BJ (cell line): ENCODE measurements at places on chromosomes 3 and 15. TPM values are rescaled to one million over a fixed set of nuclear protein-coding genes. Genes with fewer than 3 reads are reported as not detected.

DNA sequence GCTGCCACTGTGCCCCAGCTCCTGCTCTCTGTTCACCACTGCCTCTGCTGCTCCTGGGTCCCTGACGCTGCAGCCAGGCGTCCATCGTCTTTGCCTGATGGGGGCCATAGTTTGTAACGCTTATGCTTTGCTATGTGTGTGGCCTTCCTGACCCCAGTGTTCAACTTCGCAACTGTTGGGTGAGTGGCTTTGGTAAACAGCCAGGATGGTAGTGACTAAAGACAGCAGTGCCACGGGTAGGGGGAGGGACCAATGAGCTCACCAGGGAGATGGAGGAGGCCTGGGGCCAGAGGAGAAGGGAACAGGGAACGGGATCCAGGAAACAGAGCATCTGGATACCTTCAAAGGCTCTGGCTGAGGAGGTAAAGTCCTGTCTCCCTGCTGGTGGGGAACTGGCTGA, 75.9 kb upstream of the ALDH1L1 start:
- DNase-seq, result no peak

- DNase-seq, result no peak
These were observed 18.6 kb downstream of the SETMAR start for GRCh38 chr3:4321732-4322131.

DNA sequence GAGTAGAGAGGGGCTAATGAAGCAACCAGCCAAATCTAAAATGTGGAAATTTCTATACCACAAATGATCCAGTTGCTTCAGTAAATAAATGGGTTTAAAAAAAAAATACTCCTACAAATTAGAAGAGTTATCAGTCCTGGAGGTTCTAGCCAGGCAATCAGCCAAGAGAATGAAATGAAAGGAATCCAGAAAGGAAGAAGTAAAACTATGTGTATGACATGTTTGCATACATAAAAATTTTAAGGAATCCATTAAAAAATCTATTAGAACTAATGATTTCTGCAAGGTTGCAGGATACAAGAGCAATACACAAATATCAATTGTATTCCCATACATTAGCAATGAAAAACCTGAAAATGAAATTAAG, 9.6 kb downstream of the MESP2 start:
- DNase-seq, result no peak

DNA sequence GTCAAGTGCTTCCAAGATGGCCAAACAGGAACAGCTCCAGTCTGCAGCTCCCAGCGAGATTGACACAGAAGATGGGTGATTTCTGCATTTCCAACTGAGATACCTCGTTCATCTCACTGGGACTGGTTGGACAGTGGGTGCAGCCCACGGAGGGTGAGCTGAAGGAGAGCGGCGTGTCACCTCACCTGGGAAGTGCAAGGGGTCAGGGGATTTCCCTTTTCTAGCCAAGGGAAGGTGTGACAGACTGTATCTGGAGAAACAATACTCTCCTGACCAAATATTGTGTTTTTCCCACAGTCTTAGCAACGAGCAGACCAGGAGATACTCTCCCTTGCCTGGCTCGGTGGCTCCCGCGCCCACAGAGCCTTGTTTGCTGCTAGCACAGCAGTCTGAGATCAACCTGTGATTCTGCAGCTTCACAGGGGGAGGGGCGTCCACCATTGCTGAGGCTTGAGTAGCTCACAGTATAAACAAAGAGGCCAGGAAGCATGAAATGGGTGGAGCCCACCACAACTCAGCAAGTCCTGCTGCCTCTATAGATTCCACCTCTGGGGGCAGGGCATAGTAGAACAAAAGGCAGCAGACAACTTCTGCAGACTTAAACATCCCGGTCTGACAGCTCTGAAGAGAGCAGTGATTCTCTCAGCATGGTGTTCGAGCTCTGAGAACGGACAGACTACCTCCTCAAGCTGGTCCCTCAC, 293.5 kb upstream of the SUCLG2 start:
- no peak for DNase-seq

The ULK3 gene
- 18.4 and 20.1 TPM in 2 replicates for polyA plus RNA-seq

DNA sequence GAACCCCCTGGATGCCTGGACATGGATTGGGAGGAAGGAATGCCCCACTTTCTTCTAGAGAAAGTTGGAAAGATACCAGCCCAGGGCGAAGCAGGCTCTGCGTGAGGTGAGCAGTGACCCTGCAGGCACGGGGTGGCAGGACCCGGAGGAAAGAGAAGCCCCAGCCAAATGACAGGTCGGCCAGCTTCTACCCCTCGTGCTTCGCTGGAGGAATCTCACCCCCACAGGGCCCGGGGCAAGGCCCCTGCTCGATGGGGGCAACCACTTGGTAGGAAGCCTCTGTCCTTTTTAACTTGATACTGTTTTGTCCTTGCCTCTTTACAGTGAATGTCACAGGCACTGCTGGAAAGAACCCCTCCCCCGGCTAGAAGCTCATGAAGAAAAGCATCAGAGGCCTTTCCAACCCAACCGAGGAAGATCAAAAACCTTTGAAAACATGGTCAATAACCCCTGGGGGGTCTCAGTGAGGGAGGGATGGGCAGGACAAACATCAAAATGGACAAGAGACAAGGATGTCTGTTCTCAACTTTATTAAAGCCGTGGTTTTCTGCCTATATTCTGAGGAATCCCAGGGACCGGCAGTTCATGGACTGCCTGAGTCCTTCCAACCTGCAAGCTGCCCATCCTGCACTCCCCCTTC, 54.4 kb downstream of the SH3BP5 start:
- no peak for DNase-seq

DNA sequence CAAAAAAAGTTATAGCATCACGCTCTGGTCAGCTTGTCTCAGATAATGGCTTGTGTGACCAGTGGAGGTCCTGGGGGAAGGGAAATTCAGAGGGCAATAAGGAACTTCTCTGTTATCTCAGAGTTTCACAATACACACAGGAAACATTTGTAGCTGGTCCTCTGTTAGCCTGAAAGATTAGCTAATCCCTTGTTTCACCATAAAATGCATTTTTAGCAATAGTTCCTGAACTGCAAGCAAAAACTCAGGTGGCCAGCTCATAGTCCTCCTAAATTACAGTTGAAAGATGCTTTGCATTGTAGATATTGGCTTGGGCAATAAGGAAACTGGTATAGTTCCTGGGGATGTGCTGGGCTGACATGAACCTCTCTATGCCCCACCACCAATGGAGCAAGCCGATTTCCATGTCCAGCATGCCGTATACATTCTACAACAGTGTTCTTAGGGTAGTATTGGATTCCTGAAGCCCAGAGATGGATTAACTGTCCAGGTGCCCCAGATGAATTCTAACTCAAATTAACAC, 141.5 kb upstream of the TBL1XR1 start:
- no peak for DNase-seq

DNA sequence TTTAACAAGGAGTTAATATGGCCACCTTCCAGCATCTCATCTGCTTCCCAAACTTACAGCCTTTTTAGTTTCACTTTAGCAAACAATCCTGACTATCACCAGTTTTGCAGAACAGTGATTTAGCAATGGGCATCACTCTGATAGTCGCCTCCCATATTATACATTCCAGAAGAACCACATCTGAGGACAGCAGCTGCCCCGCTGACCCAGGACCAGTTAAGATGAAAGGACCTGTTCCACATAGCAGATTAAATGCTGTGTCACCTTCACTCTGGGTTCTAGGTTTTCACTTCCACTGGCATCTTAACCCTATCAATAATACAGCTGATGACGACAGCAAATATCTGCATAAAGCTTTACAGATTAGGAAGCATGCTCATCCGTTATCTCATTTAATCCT, 99.8 kb downstream of the TRIM69 start:
- no peak for DNase-seq

The NR1I2 gene
- polyA plus RNA-seq, result not detected in 2 replicates

GRCh38 chr3:127226946-127227842, 34.3 kb downstream of the PRR23E start:
- DNase-seq, result no peak

- no peak for DNase-seq
These were observed 11.3 kb downstream of the RRP9 start for GRCh38 chr3:51930439-51930838.

The PCBP4 gene
- polyA plus RNA-seq, result 55.9 and 88.7 TPM in 2 replicates

DNA sequence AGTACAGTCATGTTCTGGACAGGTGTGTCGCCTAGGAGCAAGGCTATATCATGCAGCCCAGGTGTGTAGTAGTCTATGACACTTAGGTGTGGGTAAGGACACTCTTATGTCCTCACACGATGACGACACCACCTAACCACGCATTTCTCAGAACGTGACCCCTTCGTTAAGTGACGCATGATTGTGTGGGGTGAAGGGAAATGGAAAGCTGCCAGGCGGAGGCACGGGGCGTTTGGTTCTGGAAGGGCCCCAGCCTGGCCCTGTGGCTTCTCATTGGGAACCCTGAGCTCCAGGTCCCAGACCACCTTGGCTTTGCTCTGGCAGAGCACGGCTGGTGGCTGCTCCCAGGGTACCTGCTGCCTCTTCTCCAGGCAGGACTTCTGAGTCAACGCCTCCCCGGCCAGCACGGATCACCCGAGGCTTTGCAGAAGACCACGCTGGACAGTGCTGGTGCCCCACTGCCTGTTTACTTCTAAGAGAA, 39.3 kb downstream of the FBLN2 start:
- DNase-seq, result no peak

The SLC2A2 gene
- polyA plus RNA-seq, result not detected in 2 replicates

GRCh38 chr3:47512416-47513124, 942 bp downstream of the ELP6 start:
- DNase-seq, result no peak

The CRYGS gene
- 1.9 and 2.0 TPM in 2 replicates for polyA plus RNA-seq

DNA sequence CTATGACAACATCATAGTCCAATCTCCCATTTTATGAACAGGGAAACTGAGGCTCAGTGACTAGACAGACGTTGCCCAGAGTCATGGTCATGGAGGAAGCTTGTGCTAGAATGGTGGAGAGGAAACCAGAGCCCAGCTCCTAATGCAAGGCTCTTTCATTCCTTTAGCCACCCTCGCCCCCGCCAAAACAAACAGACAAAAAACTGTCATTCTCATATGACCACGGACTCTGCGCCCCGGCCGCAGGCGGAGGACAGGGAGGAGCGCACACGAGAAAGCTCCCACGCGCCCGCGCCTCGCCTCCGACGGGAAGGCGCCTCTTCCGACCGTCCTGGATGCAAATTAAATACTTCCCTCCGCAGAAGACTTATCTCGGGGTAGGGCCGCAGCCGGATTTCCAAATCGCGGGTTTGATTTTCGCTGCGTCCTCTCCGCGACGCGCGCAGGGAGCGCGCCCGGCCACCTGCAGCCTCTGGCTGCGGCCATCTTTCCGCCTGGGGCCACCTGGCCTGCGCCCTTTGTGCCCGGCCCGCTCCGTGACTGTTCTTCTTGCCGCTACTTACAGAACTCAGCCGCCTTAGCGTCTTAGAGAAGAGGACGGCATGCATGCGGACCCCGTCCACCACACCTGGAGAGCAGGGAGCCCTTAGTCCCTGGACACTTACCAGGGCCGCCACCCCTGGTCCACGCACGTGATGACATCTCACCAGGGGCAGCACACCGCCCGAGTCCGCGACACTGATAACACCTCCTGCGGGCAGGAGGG, 670 bp upstream of the ATP13A3 start:
- DNase-seq, result no peak

DNA sequence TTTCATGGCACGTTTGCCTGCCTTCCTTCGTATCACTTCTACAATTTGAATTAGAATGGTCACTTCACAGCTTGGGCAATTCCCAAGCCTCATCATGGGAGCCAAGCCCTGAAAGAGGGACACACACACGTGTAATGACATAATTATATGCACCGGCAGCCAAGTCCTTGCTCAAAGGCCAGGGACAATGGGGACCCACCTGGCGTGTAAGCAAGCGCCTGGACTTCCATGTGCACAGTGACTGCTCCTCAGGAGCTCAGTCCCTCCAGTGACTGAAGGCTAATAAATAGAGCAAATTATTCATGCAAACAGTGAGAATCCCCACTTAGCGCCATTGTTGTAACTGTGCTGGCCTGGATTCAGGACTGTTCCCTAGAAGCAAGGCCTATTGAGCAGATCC, 115.1 kb downstream of the DNAJB8 start:
- DNase-seq, result no peak

GRCh38 chr3:107061466-107061865, 315.8 kb upstream of the CCDC54 start:
- DNase-seq, result no peak

DNA sequence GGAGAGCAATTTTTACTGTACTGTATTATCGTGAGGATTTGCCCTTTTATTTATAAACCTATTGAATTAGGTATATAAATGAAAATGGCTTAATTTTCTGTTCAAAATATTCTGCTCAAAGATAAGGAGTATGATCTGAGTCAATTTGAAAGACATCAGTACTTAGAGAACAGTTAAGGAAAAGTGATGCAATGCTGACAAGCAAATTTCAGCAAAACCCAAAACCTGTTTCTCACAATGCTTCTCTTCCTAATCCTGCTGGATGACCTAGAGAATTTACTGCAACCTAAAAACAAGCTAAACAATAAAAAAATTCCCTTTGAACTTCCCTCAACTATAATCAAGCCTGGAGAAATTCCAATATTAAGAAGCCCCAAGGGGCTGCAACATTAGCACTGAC, 82.7 kb downstream of the RFX7 start:
- DNase-seq, result no peak

GRCh38 chr3:187678726-187679268, 8.6 kb upstream of the SST start:
- no peak for DNase-seq

- no peak for DNase-seq
These were observed 439.3 kb upstream of the ARPP21 start for GRCh38 chr3:35200056-35200455.

GRCh38 chr3:32359766-32360492, 31.7 kb upstream of the CMTM7 start:
- no peak for DNase-seq

The ROPN1 gene
- not detected in 2 replicates for polyA plus RNA-seq

DNA sequence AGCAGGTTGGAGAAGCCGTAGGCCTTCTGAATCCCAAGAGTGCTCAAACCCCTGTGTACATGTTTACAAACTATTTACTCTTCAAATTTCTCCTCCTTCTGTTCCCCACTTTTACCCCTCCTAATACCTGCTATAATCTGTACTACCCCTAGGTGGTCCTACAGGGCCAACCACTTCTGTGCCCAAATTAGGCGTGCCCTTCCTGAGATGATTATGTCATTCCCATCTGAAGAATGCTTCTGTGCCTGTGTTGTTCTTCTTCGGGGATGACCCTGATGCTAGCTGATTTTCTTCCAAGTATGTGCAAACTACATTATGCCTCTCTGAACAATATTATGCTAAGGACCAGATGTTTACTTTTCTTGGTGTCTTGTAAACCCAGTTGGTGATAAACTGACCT, 20.5 kb downstream of the RBP2 start:
- DNase-seq, result no peak

The CHRFAM7A gene
- 0.04 TPM in 1 of 2 replicates, not detected in the other for polyA plus RNA-seq

The CEP63 gene
- 6.4 and 14.5 TPM in 2 replicates for polyA plus RNA-seq

DNA sequence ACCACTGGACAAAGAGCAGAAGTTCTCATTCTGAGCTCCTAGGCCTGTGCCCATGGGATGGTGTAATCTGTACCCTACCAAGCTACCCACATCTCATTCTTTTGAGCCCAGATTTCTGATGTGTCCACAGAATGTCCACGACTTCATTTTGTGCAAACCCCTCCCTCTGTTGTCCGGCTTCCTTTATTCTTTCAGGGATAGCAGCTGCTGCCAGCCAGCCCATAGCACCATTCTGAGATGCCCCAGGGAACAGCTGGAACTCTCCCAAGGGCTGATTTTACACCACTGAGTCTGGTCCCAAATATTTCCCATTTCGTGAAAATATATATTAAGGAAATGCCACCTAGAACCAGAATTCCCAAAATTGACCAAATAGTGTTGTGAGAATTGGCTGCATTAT, 236.6 kb downstream of the SATB1 start:
- DNase-seq, result no peak
